Stimulated activated CD4-positive, alpha-beta T cell treated with anti-CD3 and anti-CD28 coated beads, Interleukin-1b, Interleukin-23, amount 100 ng/mL, for 48 hours (primary cell): ENCODE measurements at places on chromosomes 2 and 18.

- DNase-seq: no peak
These were observed 16.3 kb upstream of the HPCAL1 start for GRCh38 chr2:10286216-10287037.

GRCh38 chr2:604385-604784, 72.8 kb downstream of the TMEM18 start:
- DNase-seq: no peak

- no peak for DNase-seq
These were observed 5.0 kb downstream of the RNF144A start for GRCh38 chr2:6922201-6922656.

- no peak for DNase-seq
These were observed 4.0 kb downstream of the DOK1 start for GRCh38 chr2:74558284-74559230.

DNA sequence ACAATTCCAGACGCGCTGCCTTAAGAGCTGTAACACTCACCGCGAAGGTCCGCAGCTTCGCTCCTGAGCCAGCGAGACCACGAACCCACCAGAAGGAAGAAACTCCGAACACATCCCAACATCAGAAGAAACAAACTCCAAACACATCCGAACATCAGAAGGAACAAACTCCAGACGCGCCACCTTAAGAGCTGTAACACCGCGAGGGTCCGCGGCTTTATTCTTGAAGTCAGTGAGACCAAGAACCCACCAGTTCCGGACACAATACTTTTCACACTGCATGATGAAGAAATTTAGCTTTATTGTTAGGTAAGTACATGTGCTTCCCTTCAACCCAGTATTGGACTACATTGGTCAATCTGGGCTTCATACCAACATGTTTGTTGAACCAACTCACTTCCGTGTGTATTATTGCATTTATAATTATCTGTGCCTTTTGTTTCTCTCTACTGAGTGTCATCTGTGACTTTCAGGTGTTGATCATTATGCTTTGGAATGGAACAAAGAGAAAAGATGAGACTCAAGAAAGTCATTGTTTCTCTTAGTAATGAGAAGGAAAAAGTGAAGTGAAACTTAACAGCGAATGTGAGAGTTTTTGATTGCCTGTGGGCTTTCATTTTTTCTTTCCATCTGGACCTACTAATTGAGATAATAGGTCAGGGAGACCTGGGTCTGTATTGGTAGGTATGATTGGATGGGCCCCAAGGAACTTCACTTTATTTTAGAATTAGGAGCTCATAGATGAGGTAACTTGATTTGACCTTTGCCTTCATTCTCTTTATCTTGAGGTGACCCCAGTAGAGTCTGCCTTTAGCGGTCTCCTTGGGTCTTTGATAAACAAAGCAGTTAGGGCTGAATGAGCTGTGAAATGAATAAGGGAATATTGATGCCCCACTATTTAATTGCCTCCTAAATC, 76.1 kb upstream of the CAVIN2 start:
- DNase-seq: no peak

DNA sequence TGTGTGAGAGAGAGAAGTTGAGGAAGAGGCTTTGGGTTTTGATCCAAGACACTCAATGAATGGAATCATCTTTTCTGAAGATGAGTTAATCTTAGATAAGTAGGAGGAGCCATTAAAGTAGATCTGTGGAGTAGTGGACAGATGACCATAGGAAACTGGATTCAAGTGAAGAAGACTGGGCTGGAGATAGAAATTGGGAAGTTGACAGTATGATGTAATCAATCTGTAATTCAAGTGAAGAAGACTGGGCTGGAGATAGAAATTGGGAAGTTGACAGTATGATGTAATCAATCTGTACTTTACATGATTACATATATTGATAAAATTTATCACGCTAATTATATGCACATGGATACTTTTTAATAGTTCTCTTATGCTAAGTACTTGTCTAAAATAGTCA, 92.8 kb downstream of the PHLPP1 start:
- DNase-seq: no peak

GRCh38 chr2:192099742-192100141, 95.0 kb downstream of the TMEFF2 start:
- no peak for DNase-seq

DNA sequence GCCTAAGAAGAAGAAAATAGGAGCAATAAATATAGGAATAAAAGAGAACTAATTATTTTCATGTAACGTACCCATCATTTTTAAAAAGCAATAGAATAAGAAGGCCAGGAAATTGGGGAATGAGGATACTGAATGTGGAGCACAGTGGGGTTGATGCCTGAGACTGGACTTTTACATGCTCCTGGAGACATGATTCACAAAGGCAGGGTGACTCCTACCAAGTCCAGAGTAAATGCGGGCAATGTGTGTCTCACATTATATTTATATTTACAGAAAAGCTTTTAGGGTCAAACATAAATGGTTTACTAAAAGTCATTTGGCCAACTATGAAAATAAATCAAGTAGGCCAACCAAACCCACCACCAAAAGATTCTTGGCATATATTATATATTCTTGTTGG, 87.9 kb upstream of the COL5A2 start:
- DNase-seq: no peak

GRCh38 chr18:57997820-57998219, 46.2 kb upstream of the NEDD4L start:
- DNase-seq: no peak

DNA sequence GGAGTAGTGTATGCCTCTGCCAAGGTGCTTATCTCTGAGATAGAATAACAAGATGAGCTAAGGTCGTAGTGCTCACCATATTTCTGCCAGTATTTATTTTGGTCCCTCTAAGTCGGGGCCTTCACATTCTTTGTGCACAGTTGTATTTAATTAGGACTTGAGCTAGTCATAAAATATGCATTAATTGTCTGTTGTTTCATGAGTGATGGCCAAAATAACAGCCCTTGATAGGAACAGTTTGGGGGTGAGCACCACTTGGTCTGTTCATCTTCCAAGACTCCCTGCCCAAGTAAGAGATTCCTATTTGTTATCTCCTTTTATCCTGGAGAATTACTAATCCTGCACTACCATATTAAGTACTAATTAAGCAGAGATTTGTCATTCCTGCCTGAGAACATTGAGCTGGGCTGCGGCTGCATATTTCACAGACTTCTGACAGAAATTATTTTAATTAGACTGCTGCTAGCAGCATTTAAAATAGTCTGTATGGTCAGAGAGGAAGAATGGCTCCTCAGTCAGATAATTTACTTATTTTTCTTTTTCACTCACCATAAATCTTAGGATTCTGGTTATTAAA, 435.1 kb downstream of the MTX2 start:
- no peak for DNase-seq

DNA sequence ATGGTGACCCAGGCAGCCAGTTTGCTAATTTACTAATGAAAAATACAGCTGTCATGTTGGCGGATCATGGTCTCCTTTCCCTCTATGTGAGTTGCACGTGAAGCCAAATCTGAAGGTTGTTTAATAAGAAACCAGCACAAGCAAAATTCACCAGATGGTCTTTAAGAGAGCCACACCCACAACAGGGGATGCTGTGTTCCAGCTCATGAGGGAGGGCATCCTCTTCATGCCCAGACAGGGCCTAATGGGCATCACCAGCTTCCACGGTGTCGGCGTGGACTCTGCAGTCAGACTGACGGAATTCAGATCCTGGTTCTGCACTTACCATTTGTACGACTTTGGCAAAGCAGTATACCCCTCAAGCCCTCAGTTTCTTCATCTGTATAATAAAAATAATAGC, 39.9 kb downstream of the TMEM247 start:
- DNase-seq: no peak

GRCh38 chr2:120920454-120921148, 184.9 kb downstream of the GLI2 start:
- no peak for DNase-seq

DNA sequence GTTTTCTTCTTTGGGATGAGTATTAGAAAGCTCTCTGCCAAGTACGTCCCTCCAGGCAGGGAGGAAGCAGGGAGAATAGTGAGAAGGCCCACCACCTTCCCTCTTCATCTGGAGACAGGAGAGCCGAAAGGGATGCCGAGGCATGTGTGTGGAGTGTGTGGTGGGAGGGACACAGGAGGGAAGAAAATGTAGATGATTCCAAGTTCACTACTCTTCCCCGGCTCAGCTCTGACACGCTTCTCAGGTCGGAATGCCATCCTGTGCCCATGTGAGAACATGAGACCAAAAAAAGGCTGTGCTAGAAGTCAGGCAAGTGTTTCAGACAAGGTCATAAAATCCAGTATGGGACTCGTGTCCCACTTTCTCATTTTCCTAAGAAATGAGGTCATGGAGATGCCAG, 47.4 kb downstream of the GYPC start:
- DNase-seq: no peak

DNA sequence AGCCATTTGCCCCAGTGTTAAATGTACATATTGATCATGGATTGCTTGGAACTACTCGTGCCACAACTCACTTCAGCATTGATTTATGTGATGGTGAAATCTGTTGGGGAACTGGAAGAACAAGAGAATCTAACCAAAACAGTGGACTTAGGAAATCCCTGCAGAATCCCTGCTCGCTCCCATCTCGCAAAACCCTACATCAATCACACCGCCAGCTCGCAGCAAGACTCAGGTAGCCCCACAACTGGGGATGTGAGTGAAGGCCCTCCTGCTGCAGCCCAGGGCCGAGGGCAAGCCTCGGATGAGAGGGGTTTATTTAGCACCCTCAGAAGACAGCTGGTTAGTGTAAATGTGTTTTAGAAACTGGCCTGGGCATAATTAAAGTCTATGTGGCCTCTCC, 171.6 kb downstream of the ANAPC1 start:
- DNase-seq: no peak

- no peak for DNase-seq
These were observed 51.3 kb downstream of the TMEM247 start for GRCh38 chr2:46530639-46531038.

DNA sequence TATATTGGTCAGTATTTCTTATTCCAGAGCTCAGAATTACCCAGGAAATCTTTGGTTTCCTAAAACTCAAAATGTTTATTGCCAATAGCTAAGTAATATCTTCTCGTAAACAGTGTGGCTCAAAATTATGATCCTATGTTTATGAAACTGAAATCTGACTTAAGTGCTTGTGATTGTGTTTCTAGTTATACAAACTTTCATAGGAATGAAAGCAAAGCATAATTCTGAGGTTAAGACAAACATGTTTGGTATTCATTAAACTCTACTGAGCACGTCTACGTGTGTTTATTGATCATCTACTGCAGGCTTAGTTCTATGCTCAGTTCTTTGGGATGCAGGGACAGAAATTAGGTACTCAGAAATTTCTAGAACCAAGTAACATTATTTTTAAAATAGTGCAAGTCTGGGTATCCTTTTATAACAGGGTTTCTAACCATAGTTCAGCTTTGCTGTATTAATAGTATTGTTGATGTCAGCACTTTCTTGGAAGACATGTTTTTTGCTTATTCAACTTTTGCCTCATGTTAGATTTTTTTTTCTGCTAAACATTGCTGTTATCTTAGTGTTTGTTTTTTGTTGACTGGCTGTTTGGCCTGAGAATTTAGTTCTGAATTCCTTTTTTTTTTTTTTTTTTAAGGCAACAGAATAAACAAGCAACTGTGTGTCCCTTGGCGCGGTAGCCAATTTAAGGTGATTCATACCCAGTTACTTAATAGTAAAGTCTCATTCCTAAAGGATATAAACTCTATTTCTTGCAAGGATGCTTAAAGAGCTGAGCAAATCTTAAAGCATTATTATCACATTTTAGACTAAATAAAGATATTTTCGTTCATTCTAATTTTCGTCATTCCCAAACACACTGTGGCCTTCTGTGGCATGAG, 31.3 kb downstream of the PTPRM start:
- DNase-seq: no peak

GRCh38 chr18:5439986-5440696, 103.7 kb downstream of the EPB41L3 start:
- DNase-seq: no peak

GRCh38 chr2:128027278-128027800, 520 bp downstream of the SAP130 start:
- peak; percentile 99 for DNase-seq

DNA sequence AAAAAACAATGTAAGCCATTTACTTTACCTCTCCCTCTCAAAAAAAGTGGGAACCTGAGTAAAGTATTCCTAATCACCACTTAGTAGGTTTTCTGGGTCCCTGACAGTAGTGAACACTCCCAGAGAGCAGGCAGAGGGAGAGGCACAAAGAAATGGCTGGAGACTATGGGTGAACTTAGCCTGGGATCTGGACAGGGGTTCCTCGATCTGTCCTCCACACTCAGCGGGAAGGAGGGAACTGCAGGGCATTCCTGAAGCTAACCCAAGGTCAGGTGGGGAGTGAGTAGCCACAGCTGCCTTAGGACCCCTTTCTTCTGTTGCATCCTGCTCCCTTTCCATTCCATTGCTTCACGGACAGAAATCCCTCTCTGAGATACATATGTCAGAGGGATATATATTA, 155.3 kb downstream of the TPGS2 start:
- no peak for DNase-seq

- no peak for DNase-seq
These were observed 34.1 kb upstream of the CTAGE1 start for GRCh38 chr18:22451796-22452195.

- DNase-seq: no peak
These were observed 47.0 kb downstream of the TNFRSF11A start for GRCh38 chr18:62372156-62372555.

DNA sequence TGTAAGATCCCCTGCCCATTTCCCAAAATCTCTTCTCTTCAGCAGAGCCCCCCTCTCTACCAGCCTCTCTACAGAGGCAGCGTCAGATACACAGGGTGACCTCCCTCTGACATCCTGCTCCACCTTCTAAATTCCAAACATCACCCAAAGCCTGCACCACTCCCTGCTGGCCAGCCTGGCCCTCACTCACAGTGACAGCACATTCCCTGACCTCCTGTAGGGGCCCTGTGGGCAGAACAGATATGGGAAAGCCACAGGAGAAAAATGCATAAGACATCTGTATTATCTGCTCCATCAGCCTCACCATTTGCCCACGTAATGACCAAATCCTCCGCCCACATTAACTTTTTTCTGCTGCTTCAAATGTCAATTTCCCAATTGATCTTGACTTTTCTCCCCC, 40.6 kb downstream of the TRABD2A start:
- no peak for DNase-seq

- DNase-seq: no peak
These were observed 41.7 kb downstream of the ATOH8 start for GRCh38 chr2:85795331-85796045.

- DNase-seq: peak; percentile 30
These were observed 109.0 kb upstream of the CBLN2 start for GRCh38 chr18:72652990-72653593.

DNA sequence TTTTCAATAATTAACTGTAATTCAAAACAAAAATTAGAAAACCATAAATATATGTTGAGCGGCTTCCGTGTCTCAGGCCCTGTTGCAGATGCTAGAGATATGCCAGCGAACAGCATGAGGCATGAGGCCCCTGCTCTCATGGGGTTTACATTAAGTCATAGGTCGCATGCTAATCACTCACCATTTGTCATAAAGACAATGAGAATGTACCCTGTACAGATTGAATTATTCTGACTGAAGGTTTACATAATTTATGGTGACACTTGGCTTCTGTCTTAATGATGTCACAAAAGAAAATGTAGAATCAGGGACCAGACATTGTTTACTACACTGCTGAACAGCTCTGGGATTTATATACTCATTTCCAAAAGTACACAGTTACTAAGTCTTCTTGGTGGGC, 5.9 kb upstream of the VAPA start:
- no peak for DNase-seq

- no peak for DNase-seq
These were observed 70.8 kb downstream of the INPP4A start for GRCh38 chr2:98515250-98515991.

GRCh38 chr2:59297816-59298215, 1056.7 kb upstream of the FANCL start:
- no peak for DNase-seq

GRCh38 chr2:209305746-209306196, 118.1 kb upstream of the MAP2 start:
- DNase-seq: no peak
